Substantia nigra (tissue), 51 donors: ENCODE measurements at places on chromosomes 4 and X.
A peak's percentile ranks its signal among the peaks of the same experiment; 100 is the strongest.

DNA sequence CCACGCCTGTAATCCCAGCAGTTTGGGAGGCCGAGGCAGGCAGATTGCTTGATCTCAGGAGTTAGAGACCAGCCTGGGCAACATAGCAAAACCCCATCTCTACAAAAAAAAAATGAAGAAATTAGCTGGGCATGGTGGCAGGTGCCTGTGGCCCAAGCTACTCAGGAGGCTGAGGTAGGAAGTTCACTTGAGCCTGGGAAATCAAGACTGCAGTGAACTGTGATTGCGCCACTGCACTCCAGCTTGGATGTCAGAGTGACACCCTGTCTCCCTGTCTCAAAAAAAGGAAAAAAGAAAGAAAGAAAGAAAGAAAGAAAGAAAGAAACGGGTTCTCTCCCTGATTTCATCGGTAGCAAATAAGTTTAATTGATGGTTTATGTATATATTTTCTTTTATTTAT is 64.6 kb upstream of the ESX1 start:
- DNase-seq, result no peak

- DNase-seq, result no peak
Observed at GRCh38 chr4:176377780-176378179, 58.0 kb downstream of the SPCS3 start.

GRCh38 chr4:82528868-82529267 is 32.9 kb downstream of the TMEM150C start:
- DNase-seq, result no peak

DNA sequence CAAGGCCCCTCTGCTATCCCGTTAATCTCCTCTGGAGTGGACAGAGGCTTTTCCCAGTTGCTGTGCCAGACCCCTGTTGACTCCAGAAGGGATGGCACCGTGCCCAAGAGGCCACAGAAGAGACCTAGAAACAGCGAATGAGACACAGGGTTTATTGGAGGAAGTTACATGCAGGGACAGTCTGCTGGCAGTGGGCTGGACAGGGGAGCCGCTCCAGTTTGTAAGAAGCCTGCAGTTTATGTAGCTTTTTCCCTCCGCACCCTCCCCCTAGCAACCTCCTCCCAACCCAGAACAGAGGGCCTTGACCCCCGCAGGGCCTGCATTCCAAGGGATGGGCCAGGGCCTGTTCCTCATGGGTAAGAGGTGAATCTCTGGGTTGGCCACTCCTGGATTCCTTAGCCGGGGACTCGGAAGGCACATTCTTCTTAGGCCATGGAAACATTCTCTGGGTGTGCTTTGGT is 216.8 kb upstream of the PSAPL1 start:
- peak; percentile 29 for DNase-seq

- no peak for DNase-seq
Observed at GRCh38 chrX:24231131-24231540, 81.6 kb downstream of the ZFX start.

DNA sequence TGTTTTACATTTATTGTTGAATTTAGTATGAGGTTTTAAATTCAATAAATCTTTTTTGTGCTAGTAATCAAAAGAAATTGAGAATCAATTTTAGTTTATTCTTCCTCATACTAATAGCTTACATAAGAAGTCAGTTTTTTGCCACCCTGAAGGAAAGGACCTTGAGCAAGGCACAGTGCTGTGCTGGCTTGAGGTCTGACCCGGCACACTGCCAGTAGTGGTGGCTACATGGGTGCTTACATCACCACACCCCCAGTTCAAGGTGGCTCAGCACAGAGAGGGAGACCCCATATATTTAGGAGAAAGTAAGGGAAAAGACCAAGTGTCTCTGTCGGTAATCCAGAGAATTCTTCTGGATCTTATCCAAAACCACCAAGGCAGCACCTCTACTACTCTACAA is 86.0 kb upstream of the LANCL3 start:
- no peak for DNase-seq

GRCh38 chr4:121936101-121936500 is 15.8 kb downstream of the TRPC3 start:
- no peak for DNase-seq

- DNase-seq, result no peak
Observed at GRCh38 chrX:135257469-135257868, 5.6 kb downstream of the ETDA start.

GRCh38 chr4:80138551-80139538 is 58.5 kb upstream of the PRDM8 start:
- no peak for DNase-seq

DNA sequence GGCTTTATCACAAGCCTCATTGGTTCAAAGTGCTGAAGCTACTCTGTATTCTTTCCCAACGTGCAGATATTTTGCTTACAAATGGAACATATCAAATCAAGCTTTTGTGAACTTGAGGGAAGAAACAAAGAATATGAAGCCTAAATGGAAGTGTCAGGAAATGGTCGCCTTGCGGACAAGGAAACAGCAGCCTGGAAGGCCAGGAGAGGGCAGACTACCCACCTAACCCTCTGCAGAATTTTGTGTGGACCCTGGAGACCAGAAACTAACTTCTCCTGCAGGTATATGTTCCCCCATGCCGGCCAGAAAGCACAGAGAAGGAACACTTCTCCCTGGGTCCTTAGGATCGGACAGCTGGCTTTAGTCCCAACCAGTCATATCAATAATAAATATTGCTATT is 1425.8 kb downstream of the PCDH7 start:
- DNase-seq, result no peak

- DNase-seq, result no peak
Observed at GRCh38 chrX:137401092-137401491, 164.8 kb upstream of the ZIC3 start.

- DNase-seq, result no peak
Observed at GRCh38 chr4:139129206-139129605, 47.8 kb downstream of the ELF2 start.

- DNase-seq, result no peak
Observed at GRCh38 chr4:113878668-113879067, 100.8 kb downstream of the ARSJ start.

- no peak for DNase-seq
Observed at GRCh38 chr4:187307131-187307530, 583.5 kb upstream of the FAT1 start.

DNA sequence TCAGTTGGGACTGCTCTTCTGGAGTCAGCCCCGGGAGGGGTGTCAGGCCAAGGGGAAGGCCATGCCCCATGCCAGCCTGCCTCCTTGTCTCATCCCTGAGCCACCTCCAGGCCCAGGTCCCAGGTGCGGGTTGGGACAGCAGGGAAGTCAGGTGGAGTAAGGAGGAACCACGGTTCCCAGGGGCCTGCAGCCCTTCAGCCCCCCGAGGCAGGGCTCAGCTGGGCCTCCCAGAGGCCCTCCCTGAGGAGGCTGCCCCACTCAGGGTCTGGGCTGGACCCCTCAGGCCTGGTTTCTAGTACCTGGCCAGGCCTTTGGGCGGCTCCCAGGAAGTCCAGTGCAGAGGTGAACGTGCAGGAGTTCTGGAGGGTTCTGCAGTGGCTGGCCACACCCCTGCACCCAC is 23.4 kb upstream of the FGFR3 start:
- DNase-seq, result no peak

DNA sequence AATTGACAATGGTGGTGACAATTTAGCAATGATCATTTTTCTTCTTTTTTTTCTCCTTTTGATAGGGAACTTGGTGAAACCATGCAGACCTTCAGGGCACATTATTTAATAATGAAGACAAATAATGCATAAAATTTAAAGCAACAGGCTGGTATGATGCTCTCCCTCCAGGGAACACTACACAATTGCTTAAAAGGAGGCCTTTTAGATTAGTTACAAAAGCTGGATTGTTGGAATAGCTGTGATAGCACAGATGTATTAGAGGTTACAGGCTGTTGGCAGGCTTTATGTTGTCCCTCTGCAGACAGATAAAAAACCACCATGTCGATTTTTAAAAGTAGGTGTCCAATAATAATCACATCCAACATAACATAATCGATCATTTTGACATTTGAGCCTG is 307.0 kb downstream of the ADGRL3 start:
- no peak for DNase-seq

- no peak for DNase-seq
Observed at GRCh38 chrX:39065051-39065871, 264.0 kb downstream of the MID1IP1 start.

DNA sequence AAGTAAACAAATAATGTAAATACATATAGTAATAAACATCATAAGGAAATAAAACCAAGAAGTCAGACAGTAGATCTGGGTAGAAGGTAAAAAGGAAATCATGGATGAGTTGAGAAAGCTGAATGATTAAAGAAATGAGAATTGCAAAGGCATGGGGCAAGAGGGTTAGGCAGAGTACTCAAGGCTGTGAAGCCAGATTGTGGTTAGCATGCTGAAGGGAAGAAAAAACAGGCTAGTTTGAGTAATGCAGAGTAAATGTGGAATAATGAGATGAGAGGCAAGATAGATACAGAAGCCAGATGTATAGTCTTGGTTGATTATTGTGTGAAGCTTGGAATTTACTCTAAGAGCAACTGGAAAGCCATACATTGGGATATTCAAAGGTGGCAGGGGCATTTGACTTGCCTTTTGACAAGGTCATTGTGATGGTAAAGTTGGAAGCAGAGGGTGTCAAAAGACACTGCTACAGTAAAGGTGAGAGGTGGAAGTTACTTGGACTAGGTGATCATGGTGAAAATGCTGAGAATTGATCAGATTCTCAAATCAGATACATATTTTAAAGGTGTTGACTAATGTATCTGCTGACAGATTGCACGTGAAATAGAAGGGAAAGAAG is 307.0 kb downstream of the FSTL5 start:
- no peak for DNase-seq

DNA sequence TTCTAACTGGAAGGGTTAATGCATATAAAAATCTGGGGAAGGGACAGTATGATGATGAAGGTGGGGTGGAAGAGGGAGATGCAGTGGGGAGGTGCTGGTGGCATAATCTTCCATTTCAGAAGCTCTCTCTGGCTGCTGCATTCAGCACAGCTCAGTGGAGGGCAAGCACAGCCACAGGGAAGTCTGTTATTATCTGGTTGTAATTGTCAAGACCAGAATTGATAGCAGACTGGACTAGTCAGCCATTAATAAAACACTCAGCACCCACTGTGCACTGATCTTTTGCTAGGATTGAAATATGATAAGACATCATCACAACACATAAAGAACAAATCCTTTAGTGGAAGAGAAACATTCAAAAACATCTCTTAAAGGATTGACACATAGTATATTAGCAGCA is 414.2 kb upstream of the LCORL start:
- DNase-seq, result no peak

DNA sequence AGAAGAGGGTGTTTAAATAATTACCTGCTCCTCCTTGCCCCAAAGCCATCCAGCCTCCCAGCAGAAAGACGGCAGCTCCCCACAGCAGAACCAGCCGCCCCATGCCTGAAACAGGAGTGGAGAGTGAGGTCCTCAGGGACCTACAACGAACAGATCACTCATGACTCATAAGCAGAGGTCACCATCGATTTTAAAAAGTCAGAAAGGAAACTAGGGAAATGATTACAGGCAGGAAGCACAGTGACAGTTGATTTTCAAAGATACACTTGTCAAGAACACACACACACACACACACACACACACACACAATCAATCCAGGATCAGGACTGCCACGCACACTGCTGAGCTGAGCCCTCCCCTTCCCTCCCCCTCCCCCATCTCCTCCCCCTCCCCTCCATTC is at the start of gene CRLF2:
TSS of gene CRLF2 (minus strand) at position 118 of the 400 bp plus-strand sequence. CDS start at position 103, 15 bp downstream.
- no peak for DNase-seq

DNA sequence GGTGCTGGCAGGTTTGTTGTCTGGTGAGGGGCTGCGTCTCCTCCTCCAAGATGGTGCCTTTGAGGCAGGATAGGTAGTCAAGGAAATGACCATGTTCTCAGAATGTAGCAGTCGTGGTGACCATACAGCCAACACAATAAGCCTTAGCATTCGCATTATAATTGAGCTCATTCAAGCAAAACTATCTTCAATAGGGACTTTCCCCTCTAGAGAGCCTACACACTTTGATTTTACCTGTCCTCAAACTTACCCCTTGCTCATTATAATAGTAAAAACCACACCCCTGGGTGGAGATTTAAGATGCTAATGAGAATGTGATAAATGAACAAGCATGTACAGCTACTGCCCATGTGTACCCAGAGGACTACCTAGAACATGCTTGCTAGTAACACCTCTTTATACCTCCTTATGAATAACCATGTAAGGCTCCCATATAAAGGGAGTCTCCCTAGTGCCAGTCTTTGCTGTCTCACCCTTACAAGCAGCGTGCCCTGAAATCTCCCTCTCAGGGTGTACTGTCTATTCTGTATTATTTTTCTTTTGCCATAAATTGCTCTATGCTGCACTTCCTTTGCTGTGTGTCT is 48.2 kb downstream of the FGFBP1 start:
- DNase-seq, result no peak

DNA sequence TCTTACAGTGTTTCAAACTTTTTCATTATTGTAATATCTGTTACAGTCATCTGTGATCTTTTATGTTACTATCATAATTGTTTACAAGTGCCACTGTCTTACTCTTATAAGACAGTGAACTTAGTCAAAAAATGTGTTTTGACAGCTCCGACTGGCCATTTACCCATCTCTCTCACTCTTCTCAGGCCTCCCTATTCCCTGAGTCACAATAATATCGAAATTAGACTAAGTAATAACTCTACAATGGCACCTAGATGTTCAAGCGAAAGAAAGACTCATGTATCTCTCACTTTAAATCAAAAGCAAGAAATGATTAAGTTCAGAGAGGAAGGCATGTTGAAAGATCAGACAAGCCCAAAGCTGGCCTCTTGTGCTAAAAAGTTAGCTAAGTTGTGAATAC is 184.2 kb downstream of the CDS1 start:
- no peak for DNase-seq
